Left kidney (tissue), 8 donors: ENCODE measurements at places on chromosomes 6 and 20.

GRCh38 chr6:144029452-144029851, 21.4 kb upstream of the PLAGL1 start:
- DNase-seq, result no peak

GRCh38 chr20:325889-326644, 715 bp downstream of the SOX12 start:
- peak; percentile 55 for DNase-seq

DNA sequence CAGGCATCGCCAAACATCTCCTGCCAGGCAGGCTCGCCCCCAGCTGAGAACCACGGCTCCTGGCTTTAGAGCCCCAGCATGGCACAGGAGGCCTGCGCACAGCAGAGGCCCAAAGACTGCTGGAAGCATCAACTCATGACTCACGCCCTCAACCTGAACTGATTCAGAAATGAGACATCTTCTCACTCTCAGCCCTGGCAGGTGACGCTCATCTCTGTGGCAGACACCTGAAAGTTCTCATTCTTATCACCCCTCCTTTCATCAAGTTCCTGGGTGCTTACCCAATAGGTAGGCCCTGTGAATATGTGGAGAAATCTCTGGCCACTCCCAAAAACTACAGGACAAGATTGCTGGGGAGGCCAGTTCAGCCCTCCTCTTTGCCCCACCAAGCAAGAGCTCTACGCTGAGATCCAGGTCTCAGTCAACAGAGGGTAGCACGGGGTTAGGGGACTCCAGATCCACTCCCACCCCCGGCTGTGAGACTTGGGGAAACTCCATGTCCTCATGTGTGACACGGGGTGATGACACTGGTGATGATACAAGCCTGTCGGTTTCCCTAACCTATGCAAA, 11.3 kb downstream of the NFATC2 start:
- DNase-seq, result no peak

DNA sequence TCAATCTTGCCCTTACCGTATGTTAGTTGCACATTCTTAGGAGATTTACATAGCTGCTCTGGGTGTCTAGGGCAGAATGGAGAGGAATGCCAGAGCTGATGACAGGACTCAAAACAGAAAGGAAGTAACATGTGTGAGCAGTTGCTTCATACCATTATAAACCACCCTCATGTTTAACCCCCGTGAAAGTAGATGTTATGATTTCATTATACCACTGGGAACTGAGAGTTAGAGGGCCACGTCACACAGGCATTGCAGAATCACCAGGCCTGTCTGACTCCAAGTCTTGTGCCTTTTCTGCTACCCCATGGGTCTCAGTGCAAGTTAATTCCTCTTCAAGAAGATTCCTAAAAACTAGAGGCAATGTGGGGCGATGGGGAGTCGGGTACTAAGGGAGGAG, 23.5 kb upstream of the SIM1 start:
- DNase-seq, result no peak

- peak; percentile 70 for DNase-seq
These were observed 92.9 kb upstream of the SHLD1 start for GRCh38 chr20:5657190-5657875.

GRCh38 chr6:84521511-84521910, 242.9 kb downstream of the TBX18 start:
- DNase-seq, result peak; percentile 19

- no peak for DNase-seq
These were observed 240.9 kb downstream of the COL12A1 start for GRCh38 chr6:74964871-74965441.

DNA sequence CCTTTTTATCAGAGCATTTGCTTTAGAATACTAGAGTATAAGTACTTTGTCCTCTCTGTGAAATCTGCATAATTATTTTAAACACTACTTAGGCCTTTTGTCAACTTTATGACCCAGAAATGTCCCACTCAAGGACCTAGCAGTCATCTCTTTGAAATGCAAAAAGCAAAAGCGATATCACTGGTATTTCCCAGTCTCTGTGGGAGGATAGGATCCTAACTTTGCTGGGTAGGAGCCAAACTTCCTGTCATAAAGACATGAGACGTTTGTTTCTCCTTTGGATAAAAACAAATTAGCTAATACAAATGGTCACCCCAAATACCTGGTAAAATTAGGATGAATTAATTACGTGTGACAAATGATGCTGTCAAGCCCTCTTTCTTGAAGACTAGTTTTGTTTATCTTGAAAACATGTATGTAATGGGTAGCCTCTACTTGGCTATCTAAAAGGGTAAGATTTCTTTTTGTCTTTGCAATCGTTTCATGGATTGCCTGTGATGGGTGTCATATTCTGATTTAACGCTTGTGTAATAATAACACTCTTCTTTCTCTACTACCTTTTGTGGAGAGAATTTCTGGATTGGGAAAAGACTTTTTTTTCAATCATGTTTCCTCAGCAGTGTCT, 36.2 kb downstream of the DCDC2 start:
- peak; percentile 59 for DNase-seq

GRCh38 chr20:50172347-50173013, 18.1 kb upstream of the CEBPB start:
- DNase-seq, result peak; percentile 78

GRCh38 chr20:14717134-14717999, 380.0 kb upstream of the FLRT3 start:
- no peak for DNase-seq

DNA sequence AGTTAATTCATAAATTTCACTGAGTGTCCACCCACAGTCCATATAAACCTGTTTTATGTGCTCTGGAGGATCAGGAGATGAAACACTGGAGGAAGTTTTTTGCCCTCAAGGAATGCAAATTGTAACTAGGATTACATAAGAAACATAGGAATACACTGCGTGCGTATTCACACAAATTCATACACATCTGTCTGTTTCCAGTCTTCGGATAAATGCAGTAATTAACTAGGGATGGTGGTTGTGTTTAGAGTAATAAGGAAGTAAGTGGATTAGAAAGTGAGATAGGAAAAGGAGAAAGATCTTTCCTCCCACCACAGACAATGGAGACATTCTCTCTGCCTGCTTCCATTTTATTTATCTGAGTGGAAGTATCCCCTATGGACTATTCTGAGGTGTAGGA, 35.7 kb upstream of the POPDC3 start:
- DNase-seq, result no peak

- DNase-seq, result no peak
These were observed 80.5 kb upstream of the TPD52L1 start for GRCh38 chr6:125073071-125073470.

- no peak for DNase-seq
These were observed 37.3 kb downstream of the HDDC2 start for GRCh38 chr6:125264476-125264875.

- DNase-seq, result no peak
These were observed 377.8 kb downstream of the UTRN start for GRCh38 chr6:144662812-144663365.

DNA sequence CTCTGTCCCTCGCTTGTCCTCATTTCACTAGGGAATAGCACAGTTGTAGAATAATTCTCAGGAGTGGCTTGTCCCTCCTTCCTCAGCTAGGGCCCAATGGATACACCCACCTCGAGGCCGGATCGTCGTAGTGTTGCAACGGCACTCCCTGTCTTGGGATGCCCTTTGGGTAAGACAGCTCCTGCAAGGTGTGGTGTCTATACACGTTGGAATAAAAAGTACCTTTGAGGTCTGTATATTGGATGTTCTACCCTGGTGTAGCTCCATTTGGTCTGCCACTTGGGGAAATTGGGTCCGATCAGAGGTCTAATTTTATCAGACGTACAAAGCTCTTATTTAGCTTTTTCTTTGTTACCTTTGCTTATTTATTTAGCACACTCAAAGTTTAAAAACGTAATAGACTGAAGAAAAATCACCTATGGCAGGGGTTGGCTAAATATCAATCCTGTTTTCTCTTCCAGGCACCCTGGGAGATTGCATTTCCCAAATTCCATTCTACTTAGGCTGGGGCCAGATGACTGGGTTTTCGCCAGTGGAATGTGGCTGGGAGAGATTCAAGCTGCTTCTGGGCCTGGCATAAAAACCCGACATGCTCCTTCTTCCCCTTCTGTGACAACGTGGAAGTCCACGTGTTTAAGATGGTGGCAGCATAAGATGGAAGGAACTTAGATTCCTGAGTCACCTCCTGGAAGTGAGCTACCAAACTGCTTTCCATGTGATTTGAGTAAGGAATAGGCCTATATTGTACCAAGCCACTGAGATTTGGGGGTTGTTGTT, 82.3 kb upstream of the CD83 start:
- DNase-seq, result no peak
